CD8-positive, alpha-beta memory T cell (primary cell): ENCODE measurements at places on chromosomes 3 and 15. TPM values are rescaled to one million over a fixed set of nuclear protein-coding genes. Genes with fewer than 3 reads are reported as not detected.
A peak's percentile ranks its signal among the peaks of the same experiment; 100 is the strongest.

- H3K4me3 ChIP-seq: no peak overlapping the region
- H3K36me3 ChIP-seq: no peaks in the 10 kb centered on the region
- no peak for DNase-seq
- peaks cover 33% of the 10 kb centered on the region for H3K4me1 ChIP-seq
- no peak overlapping the region for H3K27ac ChIP-seq
- no peaks in the 10 kb centered on the region for H3K27me3 ChIP-seq
These were observed 29.0 kb downstream of the ARIH1 start for GRCh38 chr15:72503147-72503546.

GRCh38 chr15:66702035-66702786, at the start of gene SMAD6:
TSS of gene SMAD6 (plus strand) at chr15:66702236. CDS start at chr15:66703259, 1,023 bp downstream.
- peak within 1 kb of the TSS; percentile 73 for H3K4me3 ChIP-seq
- peaks cover 20% of the 10 kb centered on the region for H3K27me3 ChIP-seq
- peaks cover 19% of the 10 kb centered on the region for H3K4me1 ChIP-seq
- DNase-seq: peak; percentile 70

DNA sequence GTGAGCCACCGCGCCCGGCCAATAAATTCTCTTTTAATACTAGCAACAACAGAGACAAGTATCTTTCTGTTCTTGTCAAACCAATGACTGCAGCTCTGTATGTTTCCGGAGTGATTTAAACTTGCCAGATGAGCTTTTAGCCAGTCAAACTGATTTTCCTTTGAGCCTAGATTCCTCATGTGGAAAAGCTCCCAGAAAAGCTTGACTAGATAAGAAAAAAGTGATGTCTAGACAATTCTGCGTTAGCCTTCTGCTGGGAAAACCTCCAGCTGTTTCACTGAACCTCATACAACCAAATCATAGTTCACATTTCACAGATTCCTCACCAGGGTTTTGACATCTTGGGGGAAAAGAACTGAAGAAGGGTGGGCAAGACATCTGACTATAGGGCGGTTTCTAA, 78.6 kb downstream of the MAGI1 start:
- no peaks in the 10 kb centered on the region for H3K27me3 ChIP-seq
- DNase-seq: no peak
- H3K36me3 ChIP-seq: no peaks in the 10 kb centered on the region
- H3K27ac ChIP-seq: no peak overlapping the region
- no peak overlapping the region for H3K4me3 ChIP-seq

PLCB2 gene
- polyA plus RNA-seq: 34.8 TPM

GRCh38 chr3:57078344-57078634, 17.8 kb downstream of the SPATA12 start:
- no peaks in the 10 kb centered on the region for H3K36me3 ChIP-seq
- H3K4me1 ChIP-seq: peaks cover 10% of the 10 kb centered on the region
- no peak overlapping the region for H3K27ac ChIP-seq
- peak; percentile 12 for DNase-seq

DNA sequence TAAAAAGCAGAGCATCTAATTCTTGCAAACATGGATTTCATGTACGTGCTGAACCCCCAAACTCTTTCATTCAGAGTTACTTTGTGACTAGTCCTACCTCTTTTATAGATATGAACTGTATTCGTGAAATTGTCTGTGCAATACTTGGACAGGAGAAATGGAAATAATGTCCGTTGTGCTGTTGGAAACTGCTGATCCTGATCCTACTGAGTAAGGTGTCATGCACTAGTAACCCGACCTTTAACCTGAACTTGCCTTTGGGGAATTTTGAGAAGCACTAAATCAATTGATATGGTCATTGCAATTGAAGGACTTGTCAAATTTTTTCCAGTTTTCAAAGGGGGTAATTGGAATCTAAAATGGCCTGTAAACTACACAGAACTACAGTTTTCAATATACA, 856.4 kb downstream of the ROBO1 start:
- H3K4me1 ChIP-seq: no peaks in the 10 kb centered on the region
- H3K4me3 ChIP-seq: no peak overlapping the region
- no peaks in the 10 kb centered on the region for H3K27me3 ChIP-seq
- H3K27ac ChIP-seq: no peak overlapping the region
- no peaks in the 10 kb centered on the region for H3K36me3 ChIP-seq

ZKSCAN7 gene
- 3.8 TPM for polyA plus RNA-seq

C3orf85 gene
- not detected for polyA plus RNA-seq

FOXB1 gene
- 0.10 TPM for polyA plus RNA-seq

GRCh38 chr3:128983293-128984069, 10.4 kb downstream of the CFAP92 start:
- no peak for DNase-seq
- no peak overlapping the region for H3K4me3 ChIP-seq
- H3K36me3 ChIP-seq: no peaks in the 10 kb centered on the region

DNA sequence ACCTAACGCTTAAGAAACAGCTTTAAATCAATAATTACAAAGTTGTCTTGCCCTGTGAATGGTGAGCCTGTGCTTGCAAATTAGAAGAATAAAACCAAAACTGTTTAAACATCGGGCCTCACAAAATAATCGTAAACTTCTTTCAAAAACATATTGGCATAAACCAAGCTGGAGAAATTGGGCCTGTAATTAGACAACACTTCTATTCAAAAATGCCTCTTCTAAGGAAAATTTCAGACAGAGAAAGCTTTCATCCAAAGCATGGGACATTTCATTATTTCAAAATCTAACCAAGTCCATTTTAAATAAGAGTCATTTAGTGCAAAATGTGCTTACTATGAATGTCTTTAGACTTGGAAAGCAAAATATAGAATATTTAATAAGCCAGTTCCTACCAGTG, 35.5 kb upstream of the GNB4 start:
- H3K27me3 ChIP-seq: no peaks in the 10 kb centered on the region
- DNase-seq: no peak
- no peak overlapping the region for H3K4me3 ChIP-seq
- H3K27ac ChIP-seq: no peak overlapping the region

OR5K2 gene
- not detected for polyA plus RNA-seq

- H3K36me3 ChIP-seq: no peaks in the 10 kb centered on the region
- no peak overlapping the region for H3K4me3 ChIP-seq
- H3K27me3 ChIP-seq: no peaks in the 10 kb centered on the region
- no peak for DNase-seq
- H3K27ac ChIP-seq: no peak overlapping the region
- H3K4me1 ChIP-seq: no peaks in the 10 kb centered on the region
These were observed 2.9 kb downstream of the SH3GL3 start for GRCh38 chr15:83449937-83450506.

- no peak for DNase-seq
- no peaks in the 10 kb centered on the region for H3K27me3 ChIP-seq
- no peaks in the 10 kb centered on the region for H3K4me1 ChIP-seq
- no peak overlapping the region for H3K4me3 ChIP-seq
- H3K27ac ChIP-seq: no peak overlapping the region
These were observed 382.4 kb downstream of the IL5RA start for GRCh38 chr3:2727610-2728318.

- no peaks in the 10 kb centered on the region for H3K36me3 ChIP-seq
- H3K4me3 ChIP-seq: no peak overlapping the region
- H3K27me3 ChIP-seq: no peaks in the 10 kb centered on the region
- DNase-seq: no peak
These were observed 26.0 kb upstream of the RPL29 start for GRCh38 chr3:52021489-52022268.

SORD gene
- 7.8 TPM for polyA plus RNA-seq

- no peak within 1 kb of the TSS for H3K27ac ChIP-seq
- DNase-seq: no peak
- no peak within 1 kb of the TSS for H3K4me3 ChIP-seq
- no peaks in the 10 kb centered on the region for H3K36me3 ChIP-seq
- peaks cover 6% of the 10 kb centered on the region for H3K4me1 ChIP-seq
These were observed at the start of gene ZNF662 for GRCh38 chr3:42906070-42906847. TSS of gene ZNF662 (plus strand) at chr3:42906142. CDS start at chr3:42908115, 1,973 bp downstream.

DNA sequence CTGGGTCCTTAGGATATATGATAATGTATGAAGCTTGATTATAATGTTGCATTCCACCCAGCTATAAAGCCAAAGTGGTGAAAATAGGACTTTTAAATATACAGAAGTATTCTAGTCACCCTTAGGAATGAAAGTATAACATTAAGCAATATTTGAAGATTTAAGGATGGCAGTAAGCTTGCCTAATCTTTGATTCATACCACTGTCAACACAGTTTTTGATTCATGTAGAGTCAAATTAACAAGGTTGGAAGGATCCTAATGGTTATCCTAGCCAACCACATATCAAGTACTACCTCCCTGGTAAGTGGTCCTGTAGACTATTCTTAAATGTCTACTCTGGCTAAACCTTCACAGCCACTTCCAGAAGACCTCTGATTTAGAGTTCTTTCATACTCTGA, 18.6 kb downstream of the ARIH1 start:
- H3K27me3 ChIP-seq: no peaks in the 10 kb centered on the region
- no peaks in the 10 kb centered on the region for H3K36me3 ChIP-seq
- DNase-seq: no peak
- no peak overlapping the region for H3K4me3 ChIP-seq
- peaks cover 57% of the 10 kb centered on the region for H3K4me1 ChIP-seq
- no peak overlapping the region for H3K27ac ChIP-seq

GRCh38 chr15:53833134-53833624, 73.7 kb upstream of the WDR72 start:
- no peak for DNase-seq
- no peaks in the 10 kb centered on the region for H3K27me3 ChIP-seq
- no peak overlapping the region for H3K27ac ChIP-seq
- no peak overlapping the region for H3K4me3 ChIP-seq

UBE3A gene
- polyA plus RNA-seq: 141 TPM

- no peak for DNase-seq
- no peaks in the 10 kb centered on the region for H3K36me3 ChIP-seq
- no peaks in the 10 kb centered on the region for H3K27me3 ChIP-seq
- H3K27ac ChIP-seq: no peak overlapping the region
- no peaks in the 10 kb centered on the region for H3K4me1 ChIP-seq
These were observed 215.2 kb upstream of the SGO1 start for GRCh38 chr3:20401253-20401652.

- H3K27me3 ChIP-seq: no peaks in the 10 kb centered on the region
- H3K4me1 ChIP-seq: no peaks in the 10 kb centered on the region
- no peaks in the 10 kb centered on the region for H3K36me3 ChIP-seq
- no peak for DNase-seq
- no peak overlapping the region for H3K27ac ChIP-seq
These were observed 163.1 kb downstream of the CHL1 start for GRCh38 chr3:359672-360071.

DNA sequence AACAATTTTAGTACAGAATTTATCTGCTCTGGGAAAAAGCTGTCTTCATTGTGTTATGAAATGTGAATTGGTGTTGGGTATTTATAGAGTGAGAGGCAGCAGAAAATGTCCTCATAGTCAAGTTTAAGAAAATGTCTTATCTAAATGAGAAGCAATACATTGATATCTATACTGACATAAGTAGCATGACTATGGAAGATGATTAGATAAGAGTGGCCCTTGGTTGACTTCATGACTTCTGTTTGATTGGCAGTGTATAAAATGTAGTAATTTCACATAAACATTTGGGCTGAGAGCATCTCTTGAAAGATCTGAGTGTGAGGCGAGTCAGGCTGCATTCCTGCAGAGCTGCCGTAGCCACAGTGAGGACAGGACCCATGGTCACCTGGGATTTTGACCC, 19.4 kb downstream of the MCTP2 start:
- no peaks in the 10 kb centered on the region for H3K27me3 ChIP-seq
- DNase-seq: no peak
- no peaks in the 10 kb centered on the region for H3K36me3 ChIP-seq
- H3K27ac ChIP-seq: no peak overlapping the region

GRCh38 chr15:29749365-29750086, 72.7 kb downstream of the TJP1 start:
- no peak overlapping the region for H3K27ac ChIP-seq
- H3K36me3 ChIP-seq: no peaks in the 10 kb centered on the region
- no peaks in the 10 kb centered on the region for H3K27me3 ChIP-seq
- no peak for DNase-seq

DNA sequence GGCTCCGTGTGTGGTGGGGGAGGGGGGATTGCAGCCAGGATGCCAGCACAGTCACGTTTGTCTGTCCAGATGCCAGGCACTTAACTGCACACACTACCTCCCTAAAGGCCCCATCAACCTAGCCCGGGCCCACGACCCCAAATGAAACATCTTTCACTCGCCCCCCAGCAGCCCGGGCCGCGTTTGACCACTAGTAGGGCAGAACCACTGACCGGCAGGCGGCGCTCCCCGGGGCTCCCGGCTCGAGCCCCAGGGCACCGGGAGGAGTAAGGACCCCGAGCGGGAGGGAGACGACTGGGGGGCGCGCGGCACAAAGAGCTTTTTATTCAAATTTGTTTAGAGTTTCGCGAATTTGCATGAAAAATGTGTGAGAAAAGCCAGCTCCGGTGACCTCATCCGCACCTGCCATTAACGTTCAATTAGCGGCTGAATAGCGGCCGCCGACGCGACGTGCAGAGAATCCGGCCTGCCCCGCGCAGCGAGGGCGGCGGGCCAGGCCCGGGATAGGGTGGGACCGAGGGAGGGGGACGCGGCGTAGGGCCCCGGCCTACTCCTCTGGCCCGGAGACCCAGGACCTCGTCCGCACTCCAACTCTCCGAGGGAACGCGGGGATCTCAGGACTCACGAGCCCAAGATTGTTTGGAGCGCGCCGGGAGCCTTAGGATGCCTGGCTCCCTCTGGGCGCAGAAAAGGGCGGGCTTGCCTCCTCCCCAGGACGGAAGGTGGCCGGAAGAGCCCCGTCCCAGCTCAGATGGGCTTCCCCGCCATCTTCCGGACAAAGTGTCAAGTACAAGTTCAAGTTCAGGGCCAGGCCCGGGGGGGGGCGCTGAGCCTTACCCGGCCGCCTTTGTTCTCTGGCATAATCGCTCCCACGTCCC, 64.9 kb upstream of the POLG start:
- H3K36me3 ChIP-seq: no peaks in the 10 kb centered on the region
- no peak for DNase-seq
- no peak overlapping the region for H3K27ac ChIP-seq
- peak overlapping the region; percentile 56 for H3K4me3 ChIP-seq

DNA sequence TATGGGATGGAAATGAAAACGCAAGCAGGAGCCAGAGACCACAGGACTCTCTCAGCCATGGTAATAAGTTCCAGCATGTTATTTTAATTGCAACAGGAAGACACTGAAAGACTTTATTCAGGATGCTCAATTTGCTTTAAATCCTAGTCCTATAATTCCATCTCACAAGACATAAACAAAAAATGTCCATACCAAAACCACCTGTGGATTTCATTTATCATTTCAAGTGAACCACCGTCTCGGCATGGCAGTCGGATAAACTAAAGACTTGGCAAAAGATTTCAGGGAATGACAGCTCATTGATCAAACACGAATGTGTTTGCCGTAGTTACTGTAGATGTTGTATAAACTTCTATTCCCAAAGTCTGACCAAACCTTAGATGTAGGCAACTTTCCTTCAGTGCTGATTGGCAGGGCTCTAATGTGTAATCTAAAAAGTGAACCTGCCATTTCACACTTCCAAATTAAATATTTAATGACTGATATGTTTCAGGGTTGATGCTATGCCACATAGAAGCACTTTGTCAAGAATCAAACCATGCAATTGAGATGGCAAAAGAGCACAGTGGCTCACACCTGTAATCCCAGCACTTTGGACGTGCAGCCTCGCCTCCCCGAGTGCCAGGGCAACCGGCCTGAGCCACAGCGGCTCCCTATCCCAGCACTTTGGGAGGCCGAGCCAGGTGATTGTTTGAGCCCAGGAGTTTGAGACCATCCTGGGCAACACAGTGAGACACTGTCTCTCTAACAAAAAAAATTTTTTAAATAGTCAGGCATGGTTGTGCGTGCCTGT, 331.7 kb downstream of the MAGI1 start:
- no peaks in the 10 kb centered on the region for H3K36me3 ChIP-seq
- DNase-seq: no peak
- no peak overlapping the region for H3K27ac ChIP-seq
- H3K27me3 ChIP-seq: no peaks in the 10 kb centered on the region

TERC gene
- 0.72 TPM for polyA plus RNA-seq

- H3K27ac ChIP-seq: no peak overlapping the region
- DNase-seq: no peak
- H3K36me3 ChIP-seq: no peaks in the 10 kb centered on the region
- H3K27me3 ChIP-seq: no peaks in the 10 kb centered on the region
- H3K4me3 ChIP-seq: no peak overlapping the region
These were observed 33.0 kb upstream of the FAN1 start for GRCh38 chr15:30870681-30871080.
